ENCODE measurements at places on chromosomes 1 and 21. TPM values are rescaled to one million over a fixed set of nuclear protein-coding genes. Genes with fewer than 3 reads are reported as not detected.

DNA sequence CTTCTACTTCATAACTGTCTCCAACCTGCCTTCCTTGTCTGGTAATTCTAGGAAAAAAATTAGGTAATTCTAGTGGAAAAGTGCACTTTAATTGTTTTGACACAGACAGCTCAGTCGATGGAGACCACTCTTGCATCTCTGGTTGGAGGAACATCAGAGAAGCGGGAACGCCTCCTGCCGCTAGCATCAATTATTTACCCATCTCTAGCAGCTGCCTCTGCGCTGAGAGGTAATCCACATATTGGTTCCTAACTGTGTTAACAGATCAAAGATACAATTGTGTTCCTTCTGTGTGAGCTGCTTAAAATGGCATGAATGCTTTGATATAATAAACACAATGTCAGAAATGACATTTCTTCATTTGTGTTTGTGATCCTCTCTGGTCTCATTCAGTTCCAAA lies 33.3 kb downstream of the C2CD2 start:
- no peak for DNase-seq

DNA sequence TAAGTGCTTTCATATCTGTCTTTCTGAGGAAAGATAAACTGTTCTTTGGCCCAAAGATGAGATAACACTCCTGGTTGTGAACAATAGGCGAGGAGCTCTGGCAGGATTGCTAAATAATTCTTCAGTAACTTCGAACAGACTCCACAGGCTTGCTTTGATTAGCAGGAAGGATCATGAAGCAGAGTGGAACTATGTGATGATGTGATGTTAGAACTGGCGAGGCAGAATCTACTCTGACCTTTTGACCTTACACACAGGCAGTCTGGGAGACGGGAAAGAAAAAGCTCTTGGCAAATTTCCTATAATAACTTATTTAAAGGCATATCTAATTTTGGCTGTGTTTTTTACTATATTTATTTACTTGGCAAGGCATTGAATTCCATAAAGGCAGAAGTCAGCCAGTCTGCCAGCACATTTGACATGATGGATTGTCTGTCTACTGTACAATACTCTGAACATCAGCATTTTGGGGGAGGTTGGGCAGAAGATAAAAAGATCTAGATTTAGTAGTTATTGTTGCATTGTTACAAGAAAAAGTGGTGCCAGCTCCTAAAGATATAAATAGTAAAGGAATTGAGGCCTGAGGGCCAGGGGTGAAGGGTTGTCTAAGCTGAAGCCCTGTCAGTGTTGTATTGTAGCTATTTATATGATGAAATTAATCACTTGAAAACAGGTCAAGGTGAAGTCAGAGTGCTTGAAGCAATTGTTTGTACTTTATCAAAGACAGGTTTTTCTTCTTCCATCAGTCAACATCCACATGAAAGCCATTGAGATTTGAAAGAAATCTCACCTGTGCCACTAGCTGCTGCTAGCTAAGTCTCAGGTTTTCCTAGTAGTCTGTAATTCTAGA lies 708.8 kb downstream of the LTN1 start:
- DNase-seq, result no peak

- no peak for DNase-seq
Observed at GRCh38 chr1:75786901-75787493, 941 bp downstream of the RABGGTB start.

Gene SLAMF7
- total RNA-seq, result not detected

DNA sequence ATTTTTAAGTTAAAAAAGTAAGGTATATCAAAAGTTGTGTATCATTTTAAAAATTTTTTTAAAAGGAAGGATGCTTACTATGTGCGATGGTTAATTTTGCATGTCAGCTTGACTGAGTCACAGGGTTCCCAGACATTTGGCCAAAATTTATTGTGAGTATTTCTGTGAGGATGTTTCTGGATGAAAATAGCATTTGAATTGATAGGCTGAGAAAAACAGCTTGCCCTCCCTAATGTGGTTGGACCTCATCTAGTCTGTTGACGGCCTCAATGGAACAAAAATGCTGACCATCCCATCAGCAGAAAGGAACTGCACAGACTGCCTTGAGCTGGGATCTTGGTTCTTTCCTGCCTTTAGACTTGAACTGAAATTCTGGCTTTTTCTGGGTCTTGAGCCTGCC lies 724.5 kb downstream of the NCAM2 start:
- no peak for DNase-seq

DNA sequence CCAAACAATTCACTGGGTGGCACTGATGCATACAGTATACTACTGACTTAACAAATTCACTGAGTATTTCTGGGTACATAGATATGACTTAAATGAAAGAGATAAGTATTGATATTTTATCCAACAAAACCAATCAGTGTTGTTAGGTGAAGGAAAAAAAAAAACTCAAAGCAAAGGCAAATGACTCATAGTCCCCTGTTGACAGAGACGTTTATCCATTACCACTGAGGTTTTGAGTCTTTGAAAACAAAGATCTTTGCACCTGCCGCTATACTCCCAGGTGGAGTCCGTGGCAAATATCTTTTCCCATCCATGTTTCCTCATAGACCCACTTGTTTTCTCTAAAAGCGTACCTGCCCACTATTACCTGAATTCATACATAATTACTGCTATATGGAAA lies 18.4 kb downstream of the DYNLT5 start:
- no peak for DNase-seq

- peak; percentile 46 for DNase-seq
Observed at GRCh38 chr1:55375617-55376258, 160.6 kb upstream of the USP24 start.

Gene RNF207
- 4.5 TPM for total RNA-seq

GRCh38 chr1:98467586-98467985 lies 193.9 kb upstream of the SNX7 start:
- DNase-seq, result no peak

Gene SPATA46
- total RNA-seq, result not detected

DNA sequence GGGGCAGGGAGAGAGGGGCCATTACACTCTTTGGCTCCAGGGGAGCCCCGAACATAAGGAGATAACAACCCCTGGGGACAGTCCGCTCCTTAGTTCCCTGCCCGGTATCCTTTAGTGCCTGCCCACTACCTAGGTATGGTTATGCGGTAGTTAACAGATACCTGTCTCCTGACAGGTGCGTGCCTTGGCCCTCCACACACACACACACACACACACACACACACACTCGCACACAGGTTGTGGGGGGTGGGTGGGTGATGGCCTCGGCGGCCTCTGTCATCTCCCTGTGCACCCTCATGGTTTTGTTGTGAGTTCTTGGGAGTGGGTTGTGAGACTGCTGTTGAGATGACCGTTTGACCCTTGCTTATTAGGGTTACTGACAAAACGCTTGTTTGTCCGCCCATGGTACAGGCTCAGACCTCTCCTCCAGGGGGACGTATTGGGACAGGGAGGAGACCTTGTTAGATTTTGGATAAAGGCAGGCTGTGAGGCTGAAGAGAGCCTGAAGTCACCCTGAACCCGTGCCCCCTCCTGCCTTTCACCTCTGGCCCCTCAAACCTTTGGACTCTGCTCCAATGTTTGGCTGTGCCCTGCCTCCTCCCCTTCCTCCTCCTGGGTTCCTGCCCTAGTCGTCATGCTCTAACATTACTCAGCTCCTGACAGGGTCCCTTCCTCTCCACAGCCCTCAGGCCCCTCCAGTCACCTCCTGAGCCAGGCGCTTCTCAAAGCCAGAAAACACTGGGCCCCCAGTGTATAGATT lies 979 bp downstream of the RASSF5 start:
- DNase-seq, result no peak

- DNase-seq, result no peak
Observed at GRCh38 chr1:37037690-37038089, 3.4 kb upstream of the GRIK3 start.

GRCh38 chr1:27179379-27179778 lies 24.5 kb upstream of the SLC9A1 start:
- no peak for DNase-seq

GRCh38 chr1:35726450-35727433 lies 8.1 kb upstream of the C1orf216 start:
- DNase-seq, result no peak

Gene OR2L8
- total RNA-seq, result 0.82 TPM

DNA sequence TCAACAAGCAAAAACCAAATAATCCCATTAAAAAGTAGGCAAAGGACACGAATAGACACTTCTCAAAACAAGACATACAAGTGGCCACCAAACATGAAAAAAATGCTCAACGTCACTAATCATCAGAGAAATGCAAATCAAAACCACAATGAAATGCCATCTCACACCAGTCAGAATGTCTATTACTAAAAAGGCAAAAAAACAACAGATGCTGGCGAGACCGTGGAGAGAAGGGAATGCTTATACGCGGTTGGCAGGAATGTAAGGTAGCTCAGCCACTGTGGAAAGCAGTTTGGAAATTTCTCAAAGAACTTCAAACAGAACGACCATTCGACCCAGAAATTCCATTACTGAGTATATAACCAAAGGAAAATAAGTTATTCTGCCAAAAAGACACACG lies 145.1 kb upstream of the EDN2 start:
- no peak for DNase-seq

DNA sequence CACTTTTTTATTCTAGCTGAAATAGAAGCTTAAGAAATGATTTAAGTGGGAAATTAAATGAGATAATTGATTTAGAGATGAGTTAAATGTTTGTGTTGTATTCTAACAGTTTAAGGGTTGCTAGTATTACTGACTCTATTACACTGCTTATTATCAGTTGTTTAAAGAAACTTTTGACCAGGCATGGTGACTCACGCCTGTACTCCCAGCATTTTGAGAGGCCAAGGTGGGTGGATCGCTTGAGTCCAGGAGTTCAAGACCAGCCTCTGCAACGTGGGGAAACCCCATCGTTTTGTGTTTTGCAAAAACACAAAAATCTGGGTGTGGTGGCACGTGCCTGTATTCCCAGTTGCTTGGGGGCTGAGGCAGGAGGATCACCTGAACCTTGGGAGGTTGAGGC lies 14.2 kb downstream of the CLIC4 start:
- no peak for DNase-seq

Gene OR2T11
- total RNA-seq, result not detected

Gene OR2L5
- 0.41 TPM for total RNA-seq

DNA sequence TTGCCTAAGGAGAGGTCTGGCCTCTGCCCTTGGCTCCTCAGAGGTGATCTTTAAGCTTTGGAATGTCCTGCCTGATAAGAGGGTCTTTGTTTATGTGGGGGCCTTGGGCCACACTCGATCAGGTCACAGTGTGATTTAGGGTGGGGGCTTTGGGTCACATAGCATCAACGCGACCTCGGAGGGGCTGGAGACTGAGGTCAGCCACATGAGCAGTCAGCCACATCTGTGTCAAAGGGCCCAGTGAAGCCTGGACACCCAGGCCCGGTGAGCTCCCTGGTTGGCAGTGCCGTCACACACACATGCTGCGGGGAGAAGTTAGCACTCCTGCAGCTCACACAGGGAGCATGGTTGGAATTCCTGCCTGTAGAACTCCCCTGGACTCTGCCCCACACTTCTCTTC lies 345.0 kb downstream of the NPHP4 start:
- no peak for DNase-seq

DNA sequence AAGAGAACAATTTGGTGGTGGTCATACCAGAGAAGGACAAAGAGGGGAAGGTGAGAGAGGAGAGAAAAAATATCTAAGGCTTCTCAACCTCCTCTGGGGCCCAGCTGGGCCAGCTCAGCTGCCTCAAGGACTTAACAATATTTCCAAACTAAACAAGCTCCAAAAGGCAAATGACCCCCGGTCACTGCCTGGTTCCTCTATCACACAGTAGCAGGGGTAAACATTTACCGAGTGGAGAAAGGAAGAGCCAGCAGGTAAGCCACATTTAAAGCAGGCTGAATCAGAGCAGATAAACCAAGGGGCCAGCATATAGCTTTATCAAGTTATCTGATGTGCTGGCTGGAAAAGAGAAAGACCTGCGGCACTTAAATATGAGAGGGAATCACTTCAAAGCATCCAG lies 102.1 kb downstream of the KCND3 start:
- DNase-seq, result no peak

DNA sequence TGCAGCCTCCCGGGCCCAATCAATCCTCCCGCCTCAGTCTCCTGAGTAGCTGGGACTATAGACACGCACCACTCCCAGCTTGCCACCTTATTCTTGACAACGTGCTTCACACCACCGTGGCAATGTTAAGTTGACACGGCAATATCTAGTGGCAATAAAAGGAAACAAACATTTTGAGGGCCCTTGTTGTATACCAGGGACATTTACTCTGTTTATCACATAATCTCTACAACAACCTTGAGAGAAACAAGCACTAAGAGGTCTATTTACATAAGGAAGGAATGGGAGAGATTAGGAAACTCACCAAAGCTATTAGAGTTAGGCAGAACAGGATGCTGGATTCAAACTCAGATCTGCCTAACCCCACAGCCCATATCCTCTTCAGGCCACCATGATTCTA lies 3.1 kb downstream of the KLHDC8A start:
- no peak for DNase-seq

- DNase-seq, result no peak
Observed at GRCh38 chr1:111603979-111604378, 15.6 kb upstream of the RAP1A start.

GRCh38 chr1:228784181-228784580 lies 48.9 kb downstream of the RHOU start:
- no peak for DNase-seq

Gene CD1E
- total RNA-seq, result not detected

- no peak for DNase-seq
Observed at GRCh38 chr1:209989525-209989924, 51.5 kb downstream of the SYT14 start.

Gene HPCAL4
- total RNA-seq, result 75.4 TPM

DNA sequence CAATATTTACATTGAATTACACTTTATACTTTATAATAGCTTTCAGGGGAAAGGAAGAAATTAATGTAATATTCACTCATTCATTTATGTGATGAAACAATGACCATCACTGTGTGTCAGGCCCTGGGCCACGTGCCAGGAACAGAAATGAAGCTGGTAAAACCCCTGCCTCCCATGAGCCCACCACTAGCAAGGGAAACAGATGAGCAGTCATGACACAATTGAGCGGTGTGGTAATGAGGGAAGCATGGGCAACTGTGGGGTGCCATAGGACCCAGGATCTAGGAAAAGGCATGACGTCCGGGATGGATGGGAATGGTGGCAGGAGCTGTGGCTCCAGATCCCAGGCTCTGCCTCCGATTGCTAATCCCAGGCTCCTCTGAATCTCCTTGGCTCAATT lies 17.0 kb upstream of the SLC5A9 start:
- no peak for DNase-seq

Gene PDZK1IP1
- not detected for total RNA-seq

Gene IL19
- not detected for total RNA-seq

Gene TEX35
- not detected for total RNA-seq

Gene CD5L
- under 0.01 TPM for total RNA-seq

Gene TRABD2B
- total RNA-seq, result under 0.01 TPM

Measured in frontal cortex (tissue), 4 donors.